ENCODE measurements at places on chromosomes 11 and 22.

DNA sequence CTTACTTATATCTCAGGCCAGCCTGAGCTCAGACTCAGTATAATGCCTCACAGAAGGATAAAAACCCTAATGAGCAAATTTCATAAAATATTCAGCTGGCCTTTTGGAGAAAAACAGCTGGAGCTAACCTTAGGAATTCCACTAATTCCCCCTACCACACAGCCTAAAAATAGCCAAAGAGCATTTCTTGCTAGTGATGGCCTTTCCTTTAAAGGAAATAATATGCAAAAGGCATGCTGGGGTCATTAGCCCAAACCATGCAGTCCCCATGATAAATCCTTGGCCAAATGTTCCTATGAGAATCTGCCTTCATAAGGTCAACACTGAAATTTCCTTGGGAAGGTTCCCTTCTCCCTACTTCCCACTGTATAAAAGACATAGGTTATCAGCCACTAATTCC lies 38.2 kb downstream of the SYTL2 start:
- DNase-seq: no peak

- DNase-seq: no peak
Observed at GRCh38 chr22:21568347-21569075, 997 bp downstream of the UBE2L3 start.

- DNase-seq: no peak
Observed at GRCh38 chr11:8375460-8375859, 111.8 kb upstream of the LMO1 start.

- no peak for DNase-seq
Observed at GRCh38 chr11:44971185-44971584, 20.5 kb upstream of the TP53I11 start.

GRCh38 chr22:39229688-39230260 lies 15.0 kb downstream of the PDGFB start:
- no peak for DNase-seq

DNA sequence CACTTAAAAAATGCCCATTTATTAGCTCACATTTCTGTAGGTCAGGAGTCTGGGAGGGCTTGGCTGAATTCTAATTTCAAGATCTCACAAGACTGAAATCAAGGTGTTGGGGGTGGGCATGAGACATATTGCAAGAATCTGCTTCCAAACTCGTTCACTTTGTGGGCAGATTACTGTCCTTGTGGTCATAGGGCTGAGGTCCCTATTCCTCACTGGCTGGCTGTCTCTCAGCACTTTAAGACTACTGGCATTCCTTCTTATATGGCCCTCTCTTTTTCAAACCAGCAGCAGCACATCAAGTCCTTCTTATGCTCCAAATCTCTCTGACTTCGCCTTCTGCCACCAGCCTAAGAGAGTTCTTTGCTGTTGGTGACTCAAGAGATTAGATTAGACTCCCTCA lies 27.8 kb upstream of the MYOD1 start:
- no peak for DNase-seq

GRCh38 chr11:15289723-15290122 lies 175.0 kb downstream of the INSC start:
- no peak for DNase-seq

DNA sequence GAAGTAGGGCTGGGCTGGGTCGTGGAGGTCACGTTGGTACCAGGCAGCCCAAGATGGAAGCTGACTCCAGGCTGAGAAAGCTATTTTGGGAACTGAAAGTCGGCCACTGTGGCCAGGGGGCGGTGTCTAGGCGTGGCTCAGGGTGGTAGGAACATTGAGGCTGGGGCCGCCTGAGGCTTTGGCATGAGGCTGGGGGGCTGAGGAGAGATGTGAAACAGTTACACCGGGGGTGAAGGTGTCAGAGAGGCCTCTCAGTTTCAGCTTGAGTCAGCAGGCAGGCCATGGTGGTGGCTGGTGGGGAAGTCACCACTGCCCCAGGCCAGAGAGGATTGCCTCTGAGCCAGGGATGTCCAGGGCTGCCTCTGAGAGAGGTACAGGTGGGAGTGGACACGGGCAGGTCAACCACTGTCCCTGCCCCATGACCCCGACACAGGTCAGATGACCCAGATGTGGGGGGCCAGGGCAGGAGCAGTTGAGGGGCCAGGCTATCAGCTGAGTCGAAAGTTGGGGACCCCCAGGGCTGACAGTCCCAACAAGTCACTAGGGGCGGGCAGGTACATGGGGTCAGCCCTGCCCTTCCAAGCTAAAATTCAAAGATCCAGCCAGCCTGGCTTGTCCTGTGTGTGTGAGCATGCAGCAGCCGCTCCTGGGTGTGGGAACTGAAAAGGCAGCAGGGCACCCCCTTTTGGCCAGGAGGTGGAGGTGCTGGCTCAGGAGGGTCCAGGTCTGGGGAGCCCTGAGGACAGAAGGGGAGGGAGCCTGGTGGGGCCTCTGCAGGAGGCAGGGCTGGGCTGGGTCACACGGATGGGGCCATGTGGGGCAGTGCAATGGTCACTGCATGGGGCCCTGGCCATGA lies 7.2 kb downstream of the KCNK7 start:
- peak; percentile 37 for DNase-seq

- DNase-seq: no peak
Observed at GRCh38 chr11:3894128-3894731, 38.8 kb downstream of the STIM1 start.

DNA sequence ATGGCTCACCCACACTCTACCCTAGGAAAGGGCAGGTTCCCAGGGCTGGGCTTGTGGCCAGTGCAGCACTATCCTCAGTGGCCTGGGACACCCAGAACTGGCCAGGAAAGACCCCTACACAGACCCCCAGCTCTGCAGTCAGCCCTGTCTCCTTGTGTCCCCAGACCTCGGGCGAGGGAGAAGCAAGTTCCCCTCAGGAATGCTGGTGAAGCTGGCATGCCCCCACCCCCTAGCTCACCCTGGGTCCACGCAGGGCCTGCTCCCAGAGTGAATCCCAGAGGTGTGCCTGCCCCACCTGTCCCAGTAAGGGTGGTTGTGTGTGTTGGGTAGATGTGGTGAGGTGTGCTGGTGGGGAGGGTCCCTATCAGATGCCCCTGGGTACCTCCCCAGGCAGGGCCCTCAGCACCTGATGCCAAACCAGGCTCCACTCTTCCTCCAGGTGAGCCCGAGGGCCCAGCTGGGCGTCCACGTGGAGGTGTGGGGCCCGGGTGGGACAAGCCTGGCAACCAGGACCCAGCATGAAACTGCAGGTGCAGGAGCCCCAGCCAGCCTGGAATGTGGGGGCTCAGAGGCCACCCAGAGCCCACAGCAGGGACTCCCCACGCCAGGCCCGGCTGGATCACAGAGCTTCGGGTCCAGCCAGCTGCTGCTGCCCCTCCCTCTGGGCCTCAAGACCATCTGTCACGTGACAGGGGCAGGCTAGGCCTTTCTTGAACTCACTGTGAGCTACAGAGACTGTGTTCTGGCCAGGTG lies 48.4 kb upstream of the KCNQ1OT1 start:
- DNase-seq: no peak

DNA sequence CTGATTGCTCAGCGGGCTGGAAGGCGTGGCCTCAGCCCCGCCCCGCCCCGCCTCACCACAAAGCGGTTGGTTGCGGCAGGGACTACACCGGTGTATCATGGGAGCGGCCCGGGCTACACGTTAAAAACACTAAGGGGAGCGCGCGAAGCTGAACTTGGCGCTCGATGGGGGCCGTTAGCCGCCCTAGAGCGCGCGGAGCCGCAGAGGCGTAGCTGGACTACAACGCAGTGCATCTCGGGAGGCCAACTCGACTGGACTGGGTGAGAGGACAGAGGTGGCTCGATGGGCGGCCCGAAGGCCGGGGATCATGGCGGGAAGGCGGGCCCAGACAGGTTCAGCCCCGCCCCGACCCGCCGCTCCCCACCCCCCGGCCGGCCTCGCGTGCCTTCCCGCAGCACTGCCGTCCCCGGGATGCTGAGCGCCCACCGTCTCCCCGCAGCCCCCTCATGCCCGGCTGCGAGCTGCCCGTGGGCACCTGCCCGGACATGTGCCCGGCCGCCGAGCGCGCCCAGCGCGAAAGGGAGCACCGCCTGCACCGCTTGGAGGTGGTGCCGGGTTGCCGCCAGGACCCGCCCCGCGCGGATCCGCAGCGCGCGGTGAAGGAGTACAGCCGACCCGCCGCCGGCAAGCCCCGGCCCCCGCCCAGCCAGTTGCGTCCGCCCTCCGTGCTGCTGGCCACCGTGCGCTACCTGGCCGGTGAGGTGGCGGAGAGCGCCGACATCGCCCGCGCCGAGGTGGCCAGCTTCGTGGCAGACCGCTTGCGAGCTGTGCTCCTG lies at the start of gene SAC3D1:
Gene SAC3D1, plus strand, starts transcription at position 364 of the 776 bp plus-strand sequence. Its CDS starts 83 bp downstream, at position 447.
- DNase-seq: peak; percentile 76

DNA sequence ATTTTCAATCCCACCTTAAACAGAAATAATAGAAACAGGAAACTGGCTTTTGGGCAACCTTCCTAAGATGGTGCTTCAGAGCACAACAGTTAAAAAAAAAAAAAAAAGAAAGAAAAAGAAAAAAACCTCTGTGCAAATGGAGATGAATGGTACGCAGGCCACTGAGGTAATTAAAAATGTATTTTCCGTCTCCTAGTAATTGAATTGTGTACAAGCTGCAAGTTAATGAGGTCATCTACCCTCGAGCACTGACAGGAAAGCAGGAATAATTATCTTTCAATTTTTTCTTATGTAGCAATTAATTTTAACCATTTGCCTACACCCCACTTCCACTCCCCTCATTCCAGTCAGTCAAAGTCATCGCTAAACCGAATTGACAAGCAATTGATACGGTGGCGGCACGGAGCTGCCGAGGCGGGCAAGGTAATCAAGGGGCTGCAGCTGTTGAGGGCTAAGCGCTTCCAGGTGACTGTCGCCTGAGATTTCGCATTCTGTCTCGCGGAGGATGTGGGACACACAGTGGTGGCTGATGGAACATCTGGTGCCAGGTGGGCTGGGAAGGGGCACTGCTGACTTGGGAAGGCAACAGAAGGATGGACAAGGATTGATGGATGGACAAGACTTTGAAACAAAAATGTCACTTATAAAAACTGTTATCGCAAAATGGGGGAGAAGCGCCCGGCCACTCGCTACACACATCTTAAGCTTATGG lies 109.4 kb downstream of the RCN1 start:
- no peak for DNase-seq

GRCh38 chr11:20854215-20854955 lies 185.0 kb downstream of the NELL1 start:
- DNase-seq: no peak

DNA sequence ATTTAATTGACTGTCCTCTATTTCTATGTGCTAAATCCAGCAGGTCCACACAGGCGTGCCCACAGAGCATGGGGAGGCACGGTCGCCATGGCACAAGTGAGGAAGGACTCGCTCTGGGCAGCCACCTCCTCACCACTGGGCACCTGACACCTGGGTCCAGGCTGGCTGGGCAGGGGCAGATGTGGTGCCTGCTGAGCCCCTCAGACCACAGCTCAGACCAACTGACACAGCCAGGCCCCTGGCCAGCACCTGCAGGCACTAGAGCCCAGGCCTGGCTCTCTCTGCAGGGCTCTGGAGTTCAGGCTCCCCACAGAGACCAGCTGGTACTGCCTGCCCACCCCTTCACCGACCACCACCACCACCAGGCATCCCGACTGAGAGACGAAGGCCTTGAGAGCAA lies 27.9 kb downstream of the LINC01488 start:
- no peak for DNase-seq

GRCh38 chr11:61119571-61119970 lies 17.3 kb downstream of the CD5 start:
- no peak for DNase-seq

GRCh38 chr11:87463486-87464102 lies 425.9 kb downstream of the TMEM135 start:
- DNase-seq: no peak

- DNase-seq: no peak
Observed at GRCh38 chr11:130779943-130780342, 136.3 kb downstream of the SNX19 start.

DNA sequence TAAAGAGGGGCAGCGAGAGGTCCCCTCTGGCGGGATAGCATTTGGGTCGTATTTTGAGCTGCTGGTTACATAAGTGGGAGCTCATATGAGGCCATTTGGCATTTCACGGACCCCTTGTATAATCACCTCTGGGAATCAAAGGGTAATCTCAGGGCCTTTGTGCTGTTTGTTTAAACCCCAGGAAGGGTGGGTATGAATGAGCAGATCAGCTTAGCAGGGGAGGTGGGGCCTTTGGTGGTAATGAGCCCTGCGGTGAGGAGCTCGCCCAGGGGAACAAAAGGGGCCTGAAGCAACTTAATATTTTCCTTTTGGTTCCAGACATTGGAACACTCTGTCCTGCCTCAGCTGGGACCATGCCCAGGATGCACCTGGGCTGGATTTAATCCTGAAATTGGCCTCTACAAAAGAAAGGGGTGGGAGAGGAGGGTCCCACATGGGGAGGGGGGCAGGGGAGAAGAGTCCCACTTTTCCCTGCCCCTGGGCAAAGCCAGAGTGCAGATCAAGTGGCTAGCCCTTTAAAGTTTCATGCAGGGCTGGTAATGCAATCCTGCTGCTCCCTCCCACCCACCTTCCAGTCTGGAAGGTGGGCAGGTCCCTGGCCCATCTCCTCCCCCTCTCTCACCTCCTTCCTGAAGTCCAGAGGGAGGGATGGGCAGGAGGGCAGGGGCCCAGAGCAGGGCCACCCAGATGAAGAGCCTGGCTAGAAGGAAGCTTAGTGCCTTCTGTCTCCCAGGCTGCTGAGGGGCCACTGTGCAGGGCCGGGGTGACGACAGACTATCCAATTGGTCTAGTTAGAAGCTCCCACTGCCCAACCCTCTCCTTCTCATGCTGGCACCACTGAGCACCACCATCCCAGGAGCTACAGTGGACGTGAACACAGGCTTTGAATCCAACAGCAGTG lies 10.5 kb downstream of the TSKU start:
- no peak for DNase-seq

DNA sequence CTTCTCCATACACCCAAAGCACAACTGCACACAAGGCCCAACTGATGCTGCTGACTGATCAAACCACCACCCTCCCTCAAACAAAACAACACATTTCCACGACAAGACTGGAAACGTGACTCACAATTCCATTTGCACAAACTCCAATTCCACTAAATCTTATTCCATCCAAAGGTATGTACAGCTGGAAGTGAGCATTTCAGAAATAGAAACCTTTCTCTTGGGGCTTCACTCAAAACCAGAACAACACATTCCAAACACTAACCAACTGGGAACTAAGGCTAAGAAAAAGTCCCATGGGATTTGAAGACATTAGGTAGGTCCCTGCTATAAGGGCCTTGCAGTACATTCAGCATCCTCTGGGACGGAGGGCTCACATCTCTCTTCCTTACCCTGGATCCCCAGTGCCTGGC lies 19.6 kb downstream of the MORC2 start:
- no peak for DNase-seq

GRCh38 chr11:43756575-43756974 lies 76.0 kb downstream of the HSD17B12 start:
- no peak for DNase-seq

- DNase-seq: no peak
Observed at GRCh38 chr11:66719111-66719872, 9.7 kb downstream of the SPTBN2 start.

DNA sequence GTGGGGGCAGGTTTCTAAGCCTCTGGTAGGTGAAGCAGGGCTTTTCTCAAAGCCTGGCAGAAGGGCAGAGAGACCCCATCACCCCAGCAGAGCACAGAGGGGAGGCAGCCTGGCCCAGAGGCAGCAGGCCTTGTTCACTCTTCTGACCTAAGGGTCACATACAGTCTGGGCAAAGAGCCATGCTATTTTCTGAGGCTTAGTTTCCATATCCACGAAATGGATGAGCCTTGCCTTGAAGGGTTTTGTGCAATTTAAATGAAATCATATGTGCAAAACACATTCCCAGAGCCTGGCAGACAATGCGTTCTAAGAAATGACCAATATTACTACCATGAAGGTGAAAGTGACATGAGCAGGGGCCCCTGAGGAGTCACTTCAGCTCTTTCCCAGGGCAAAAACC lies 44.5 kb downstream of the HIRA start:
- no peak for DNase-seq

Data from stimulated activated CD4-positive, alpha-beta T cell treated with anti-CD3 and anti-CD28 coated beads, Interleukin-1b, Interleukin-23, amount 100 ng/mL, for 4 hours (primary cell).